ENCODE measurements at places on chromosomes 16 and 17. TPM values are rescaled to one million over a fixed set of nuclear protein-coding genes. Genes with fewer than 3 reads are reported as not detected.

- DNase-seq: no peak
These were observed 87.0 kb downstream of the IRX3 start for GRCh38 chr16:54199487-54200160.

DNA sequence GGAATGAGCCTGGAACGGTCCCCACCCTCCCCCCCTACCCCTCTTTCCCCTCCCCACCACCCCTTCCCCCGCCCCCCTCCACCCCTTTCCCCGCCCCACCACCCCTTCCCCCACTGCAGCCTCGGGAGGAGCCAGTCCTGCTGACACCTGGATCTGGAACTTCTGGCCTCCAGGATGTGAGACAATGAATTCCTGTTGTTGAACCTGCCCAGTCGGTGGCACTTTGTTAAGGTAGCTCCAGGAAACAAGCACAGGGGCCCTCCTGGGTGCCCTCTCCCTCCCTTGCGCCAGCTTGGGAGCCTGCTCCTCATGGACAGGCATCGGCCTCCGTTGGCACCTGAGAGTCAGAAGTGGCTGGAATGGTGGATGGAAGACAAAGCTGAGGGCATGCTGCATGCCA, 152.4 kb upstream of the FOXF1 start:
- DNase-seq: no peak

SGCA gene
- total RNA-seq: not detected

GRCh38 chr17:76543826-76544545, 4.1 kb downstream of the PRCD start:
- no peak for DNase-seq

- DNase-seq: peak; percentile 78
These were observed 16.0 kb upstream of the LHX1 start for GRCh38 chr17:36921095-36921851.

DNA sequence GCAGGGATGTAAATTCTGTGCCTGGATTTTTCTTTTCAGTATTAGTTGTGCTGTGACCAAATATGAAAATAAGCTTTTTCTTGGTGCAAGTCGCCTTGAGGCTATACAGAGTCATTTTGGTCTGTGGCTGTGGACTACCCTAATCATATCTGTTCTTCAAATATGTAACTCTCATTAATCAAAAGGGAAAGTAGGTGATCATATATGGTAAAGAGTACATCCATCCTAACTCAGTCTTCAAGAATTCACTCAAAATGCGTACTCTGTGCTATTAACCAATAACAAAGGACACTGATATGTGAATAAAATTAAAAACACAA, 2.6 kb downstream of the CPD start:
- no peak for DNase-seq

DNA sequence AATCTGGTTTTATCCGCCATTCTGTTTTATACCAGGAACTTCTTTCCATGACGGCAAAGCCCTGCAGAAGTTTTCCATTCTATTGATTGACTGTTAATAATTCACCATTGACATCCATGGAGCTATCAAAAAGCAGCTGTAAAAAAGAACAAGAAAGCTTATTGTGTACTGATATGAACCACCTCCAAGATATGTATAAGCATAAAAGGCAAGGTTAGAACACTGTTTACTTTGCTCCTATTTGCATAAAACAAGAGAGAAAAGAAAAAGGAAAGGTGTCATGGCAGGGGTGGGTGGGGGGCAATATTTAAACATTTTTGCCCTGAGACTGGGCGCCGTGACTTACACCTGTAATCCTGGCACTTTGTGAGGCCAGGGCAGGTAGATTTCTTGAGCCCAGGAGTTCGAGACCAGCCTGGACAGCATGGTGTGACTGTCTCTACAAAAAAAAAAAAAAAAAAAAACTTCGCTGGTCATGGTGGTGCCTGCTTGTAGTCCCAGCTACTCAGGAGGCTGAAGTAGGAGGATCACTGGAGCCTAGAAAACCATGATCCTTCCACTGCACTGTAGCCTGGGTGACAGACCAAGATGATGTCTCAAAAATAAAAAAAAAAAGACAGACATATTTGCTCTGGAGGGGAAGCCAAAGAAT, 52.5 kb downstream of the TMEM114 start:
- DNase-seq: no peak

DNA sequence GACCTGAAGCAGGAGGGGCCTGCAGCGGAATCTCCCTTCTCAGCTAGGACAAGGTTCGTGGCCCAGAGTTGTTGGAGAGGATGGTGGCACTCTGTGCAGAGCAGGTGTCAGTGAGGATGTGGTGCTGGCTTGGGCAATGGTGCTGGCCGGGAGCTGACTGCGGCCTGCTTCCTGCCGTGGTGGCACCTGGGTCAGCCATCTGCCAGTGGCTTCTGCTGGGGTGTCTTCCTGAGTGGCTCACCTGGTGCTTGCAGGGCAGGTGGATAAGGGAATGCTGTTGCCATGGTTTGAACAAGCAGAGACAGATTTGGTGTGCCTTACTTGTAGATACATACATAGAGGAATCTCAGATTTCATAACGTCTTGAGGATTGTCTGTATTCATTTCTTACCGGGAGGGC, 69.6 kb downstream of the SEC14L1 start:
- no peak for DNase-seq

- DNase-seq: peak; percentile 96
These were observed 10.9 kb downstream of the COPZ2 start for GRCh38 chr17:48026502-48027321.

GRCh38 chr16:22816475-22816874, 2.5 kb downstream of the HS3ST2 start:
- DNase-seq: no peak

DNA sequence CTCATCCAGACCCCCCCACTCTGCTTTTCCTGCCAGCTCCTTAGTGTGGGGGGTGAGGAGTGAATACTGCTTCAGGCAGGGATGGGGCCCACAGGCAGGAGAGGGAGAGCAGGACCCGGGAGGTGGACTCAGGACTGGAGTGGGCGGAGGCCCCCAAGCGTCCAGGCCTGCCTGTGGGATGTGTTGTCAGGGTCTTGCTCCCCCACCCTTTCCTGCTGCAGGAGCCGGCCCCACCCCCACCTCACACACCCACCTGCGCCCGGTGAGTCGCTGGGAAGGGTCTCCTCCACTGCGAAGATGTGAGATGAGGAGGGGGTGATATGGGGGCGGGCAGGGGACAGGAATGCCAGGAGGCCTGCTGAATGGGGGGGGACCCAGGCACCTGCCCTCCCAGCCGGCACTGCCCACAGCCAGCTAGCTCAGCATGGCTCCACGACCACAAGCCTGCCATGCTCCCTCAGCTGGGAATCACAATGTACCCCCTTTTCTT, 1.1 kb downstream of the FAM171A2 start:
- no peak for DNase-seq
